ENCODE measurements at places on chromosomes 3 and 15.

- no peak for DNase-seq
Measured at GRCh38 chr15:42457445-42458442, 33.2 kb downstream of the ZNF106 start.

- DNase-seq, result no peak
Measured at GRCh38 chr3:46690798-46691197, 2.7 kb downstream of the ALS2CL start.

- no peak for DNase-seq
Measured at GRCh38 chr3:24475925-24476324, 18.7 kb downstream of the THRB start.

- DNase-seq, result no peak
Measured at GRCh38 chr3:15601399-15602145, at the start of the genes BTD and HACL1. Gene BTD, plus strand, starts transcription at chr3:15601745. Its CDS starts 33,695 bp downstream, at chr3:15635440. Gene HACL1, minus strand, starts transcription at chr3:15601569. Its CDS starts 106 bp downstream, at chr3:15601463.

GRCh38 chr3:80384811-80385210, 617.0 kb upstream of the ROBO1 start:
- DNase-seq, result no peak

- DNase-seq, result no peak
Measured at GRCh38 chr3:114756506-114757279, 390.4 kb downstream of the ZBTB20 start.

- no peak for DNase-seq
Measured at GRCh38 chr15:49436751-49437150, 13.7 kb downstream of the FGF7 start.

GRCh38 chr15:66138096-66138783, 115.3 kb downstream of the MEGF11 start:
- no peak for DNase-seq

- no peak for DNase-seq
Measured at GRCh38 chr3:138846262-138846791, 11.6 kb upstream of the PIK3CB start.

DNA sequence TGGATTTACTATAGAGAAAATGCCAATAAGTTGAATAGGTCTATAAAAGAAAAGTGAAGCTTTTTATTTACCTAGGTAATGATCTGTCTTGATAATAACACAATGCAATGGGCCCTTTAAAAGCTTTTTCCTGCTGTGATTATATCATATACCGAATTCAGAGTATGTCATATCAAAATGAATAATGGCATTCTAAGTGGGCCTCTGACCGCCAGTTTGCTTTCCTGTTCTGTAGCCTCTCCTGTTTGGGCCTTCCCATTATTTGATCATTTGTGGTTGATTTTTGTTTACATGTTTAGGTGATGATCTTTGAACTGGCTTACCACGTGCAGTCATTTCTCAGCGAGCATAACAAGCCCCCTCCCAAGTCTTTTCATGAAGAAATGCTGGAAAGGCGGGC, 14.9 kb downstream of the EIF2AK4 start:
- DNase-seq, result peak; percentile 37

- no peak for DNase-seq
Measured at GRCh38 chr15:61169275-61169903, 59.7 kb downstream of the RORA start.

DNA sequence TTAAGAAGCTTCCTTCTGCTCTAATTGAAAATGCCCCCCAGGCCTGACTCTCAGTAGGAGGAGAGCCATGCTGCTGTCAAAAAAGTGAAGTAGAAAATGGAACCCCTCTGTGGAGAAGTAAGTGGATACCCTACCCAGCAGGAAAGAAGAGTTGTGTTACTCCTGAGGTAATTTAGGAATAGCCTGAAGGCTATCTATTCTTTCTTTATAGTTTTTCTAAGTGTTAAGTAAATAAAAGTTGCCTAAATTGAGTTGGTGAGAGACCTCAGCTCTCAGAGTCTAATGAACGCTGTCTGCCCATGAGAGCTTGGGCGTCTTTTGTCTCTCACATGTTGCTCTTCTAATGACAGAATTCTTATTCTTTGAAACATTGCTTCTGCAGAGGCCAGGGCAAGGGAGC, 116.2 kb downstream of the NSUN3 start:
- no peak for DNase-seq

- DNase-seq, result no peak
Measured at GRCh38 chr3:138445654-138446053, 11.2 kb downstream of the ESYT3 start.

- no peak for DNase-seq
Measured at GRCh38 chr15:63481105-63481810, 23.1 kb upstream of the USP3 start.

GRCh38 chr15:93360318-93360717, 271.3 kb upstream of the RGMA start:
- no peak for DNase-seq

GRCh38 chr3:16311960-16312451, 47.0 kb downstream of the OXNAD1 start:
- DNase-seq, result no peak

DNA sequence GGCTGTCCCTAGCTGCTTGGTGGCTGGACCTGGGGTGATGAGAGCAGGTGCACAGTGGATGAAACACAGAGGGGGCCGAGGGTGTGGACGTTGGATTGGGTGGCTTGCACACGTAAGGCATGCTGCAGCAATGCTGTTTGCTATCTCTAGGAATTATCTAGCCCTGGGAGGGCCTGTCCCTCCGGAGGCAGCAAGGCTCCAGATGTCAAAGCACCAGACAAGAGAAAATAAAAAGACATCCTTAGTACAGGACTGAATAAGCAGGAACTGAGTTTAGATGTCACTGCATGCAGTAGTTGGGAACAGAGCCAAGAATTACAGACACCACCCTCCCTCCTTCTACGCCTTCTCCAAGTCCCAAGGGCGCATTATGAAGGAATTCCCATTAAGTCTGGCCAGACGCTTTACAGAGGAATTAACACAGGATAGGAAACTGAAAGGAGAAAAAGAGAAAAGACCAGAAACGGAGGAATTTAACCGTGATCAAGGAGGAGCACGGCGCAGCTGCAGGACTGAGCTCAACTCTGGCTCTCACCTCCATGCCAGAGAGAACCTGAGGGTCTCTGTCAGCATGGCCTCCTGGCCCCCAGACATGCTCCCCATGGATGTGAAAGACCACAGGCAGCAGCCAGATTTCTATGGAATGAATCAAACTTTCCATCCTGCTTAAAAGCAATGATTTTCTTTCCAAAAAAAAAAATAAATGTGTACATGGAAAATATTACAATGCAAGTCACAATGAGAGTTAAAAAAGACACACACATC, 13.8 kb downstream of the ATP10A start:
- DNase-seq, result no peak

- no peak for DNase-seq
Measured at GRCh38 chr3:33125840-33126239, 12.0 kb downstream of the CRTAP start.

GRCh38 chr15:87850916-87851315, 405.6 kb downstream of the NTRK3 start:
- DNase-seq, result no peak

- DNase-seq, result no peak
Measured at GRCh38 chr3:81920816-81921215, 159.4 kb upstream of the GBE1 start.

GRCh38 chr3:60009931-60010478, 960.2 kb upstream of the CFAP20DC start:
- no peak for DNase-seq

DNA sequence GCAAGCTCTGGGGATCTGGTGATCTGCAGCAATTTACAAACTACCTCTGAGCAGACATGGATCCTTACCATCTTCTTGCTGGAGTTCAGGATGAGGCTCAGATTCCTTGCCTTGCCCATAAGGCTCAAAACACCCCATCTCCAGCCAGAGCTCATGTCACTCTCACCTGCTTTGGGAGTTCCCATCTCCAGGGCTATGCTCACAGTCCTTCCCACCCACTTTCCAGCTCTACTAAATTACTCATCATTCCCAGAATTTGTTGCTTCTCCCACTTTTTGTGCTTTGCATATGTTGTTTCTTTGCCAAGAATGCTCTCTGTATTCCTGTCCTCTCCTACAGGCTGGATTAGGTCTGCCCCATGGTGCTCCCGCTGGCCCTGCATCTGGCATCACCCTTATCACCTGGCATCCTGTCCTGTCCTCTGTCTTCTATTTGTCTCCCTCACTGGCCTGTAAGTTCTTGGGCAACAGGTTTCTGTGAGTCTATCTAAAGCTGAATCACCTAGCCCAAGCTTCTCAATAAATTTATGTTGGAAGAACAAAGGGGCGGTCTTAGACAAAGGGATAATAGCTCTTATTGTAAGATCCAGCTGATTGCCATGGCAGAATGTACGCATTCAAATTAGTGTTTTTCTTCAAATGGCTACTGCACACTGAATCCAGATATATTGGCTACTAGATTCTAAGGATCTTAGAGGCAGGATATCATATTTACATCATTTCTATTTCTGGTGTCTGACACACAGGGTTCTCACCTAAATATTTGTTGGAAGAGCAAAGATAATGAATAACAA, 179.2 kb downstream of the CLSTN2 start:
- DNase-seq, result no peak

- no peak for DNase-seq
Measured at GRCh38 chr3:57257678-57258077, 30.1 kb downstream of the APPL1 start.

DNA sequence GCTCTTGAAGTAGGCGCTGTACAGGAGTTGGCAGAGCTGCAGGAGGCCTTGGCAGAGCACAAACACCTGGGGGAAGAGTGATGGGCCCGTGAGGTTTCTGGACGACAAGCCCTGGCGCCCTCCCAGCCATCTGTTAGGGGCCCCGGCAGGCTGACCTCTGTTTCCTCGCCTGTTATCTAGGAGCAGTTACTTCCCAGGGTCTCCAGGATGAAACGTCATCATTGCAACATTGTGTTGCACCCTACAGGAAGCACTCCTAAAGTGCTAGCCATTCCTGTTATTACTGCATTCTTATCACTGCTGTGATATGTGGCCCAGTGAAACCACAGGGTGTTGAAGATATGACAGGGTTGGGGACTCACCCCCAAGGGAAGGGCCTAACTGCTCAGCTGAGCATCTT, 50.2 kb downstream of the SLCO2A1 start:
- no peak for DNase-seq

DNA sequence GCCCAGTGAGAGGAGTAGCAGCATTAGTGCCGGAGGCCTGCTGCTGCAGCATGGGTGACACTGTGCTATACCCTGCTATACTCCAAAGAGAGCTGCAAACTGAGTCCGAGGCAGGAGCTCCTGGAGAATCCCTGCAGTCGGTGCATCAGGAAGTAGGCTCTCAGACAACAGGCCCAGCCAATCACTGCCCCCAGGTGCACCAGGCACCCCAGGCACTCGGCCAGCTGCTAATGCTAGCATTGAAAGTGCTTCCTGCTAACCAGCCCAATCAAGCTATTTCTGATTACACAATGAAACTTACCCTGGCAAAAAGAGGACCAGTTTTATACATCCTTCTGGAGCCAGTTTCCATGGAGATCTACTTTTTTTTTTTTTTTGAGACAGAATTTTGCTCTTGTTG, 45.6 kb upstream of the IREB2 start:
- DNase-seq, result peak; percentile 74
